ENCODE measurements at places on chromosomes 12 and 14. TPM values are rescaled to one million over a fixed set of nuclear protein-coding genes. Genes with fewer than 3 reads are reported as not detected.

- no peak for DNase-seq
These were observed 341.9 kb downstream of the C12orf75 start for GRCh38 chr12:105672121-105672975.

GRIN2B gene
- not detected for total RNA-seq

SLC25A21 gene
- 2.6 TPM for total RNA-seq

DNA sequence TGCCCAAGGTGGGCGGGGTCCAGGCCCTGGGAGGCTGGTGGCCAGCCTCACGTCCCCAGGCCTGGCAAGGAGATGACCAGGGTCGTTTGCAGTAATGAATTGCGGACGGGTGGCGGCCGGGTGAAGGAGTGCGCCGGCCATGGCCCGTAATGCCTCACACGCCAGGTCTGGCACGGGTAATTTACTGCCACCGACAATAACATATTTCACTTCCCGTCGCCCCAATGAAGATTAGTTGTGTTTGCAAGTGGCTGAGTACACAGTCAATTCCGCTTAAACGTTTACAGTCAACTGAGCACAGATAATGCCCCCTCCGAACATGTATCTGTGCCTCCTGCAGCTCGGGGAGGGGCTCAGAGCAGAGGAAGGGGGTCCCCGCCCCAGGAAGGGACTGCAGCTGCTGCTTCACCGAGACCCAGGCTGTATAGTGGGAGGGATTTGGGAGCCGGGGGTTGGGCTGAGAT lies 48.3 kb downstream of the MVK start:
- DNase-seq = no peak

- DNase-seq = no peak
These were observed 71.1 kb downstream of the B4GALNT3 start for GRCh38 chr12:530821-531220.

DNA sequence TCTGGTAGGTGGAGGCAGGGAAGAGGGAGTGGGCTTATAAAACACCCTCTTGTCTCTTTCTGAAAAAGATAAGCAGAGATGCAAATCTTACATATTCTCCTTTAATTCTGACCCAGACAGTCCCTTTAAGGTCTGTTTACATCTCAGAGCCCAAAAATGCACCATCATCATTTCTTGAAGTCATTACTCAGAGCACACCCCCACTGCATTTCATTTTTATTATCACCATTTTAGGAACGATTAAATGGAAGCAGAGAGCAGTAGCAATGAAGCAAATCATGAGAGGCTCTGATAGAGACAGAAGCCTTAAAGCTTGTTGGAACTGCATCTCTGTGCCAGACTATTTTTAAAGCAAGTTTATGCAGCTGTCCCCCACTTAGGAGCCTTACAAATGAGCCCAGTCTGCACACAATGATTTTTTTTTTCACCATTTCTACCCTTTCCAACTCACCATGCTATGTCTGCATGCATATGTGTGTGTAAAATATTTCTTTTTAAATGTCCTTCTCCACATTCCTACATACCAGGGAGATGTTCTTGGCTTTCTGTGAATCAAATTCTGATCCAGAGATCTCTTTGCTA lies 311.0 kb downstream of the GRIN2B start:
- no peak for DNase-seq

- no peak for DNase-seq
These were observed 40.3 kb upstream of the ANKS1B start for GRCh38 chr12:100024974-100025555.

DNA sequence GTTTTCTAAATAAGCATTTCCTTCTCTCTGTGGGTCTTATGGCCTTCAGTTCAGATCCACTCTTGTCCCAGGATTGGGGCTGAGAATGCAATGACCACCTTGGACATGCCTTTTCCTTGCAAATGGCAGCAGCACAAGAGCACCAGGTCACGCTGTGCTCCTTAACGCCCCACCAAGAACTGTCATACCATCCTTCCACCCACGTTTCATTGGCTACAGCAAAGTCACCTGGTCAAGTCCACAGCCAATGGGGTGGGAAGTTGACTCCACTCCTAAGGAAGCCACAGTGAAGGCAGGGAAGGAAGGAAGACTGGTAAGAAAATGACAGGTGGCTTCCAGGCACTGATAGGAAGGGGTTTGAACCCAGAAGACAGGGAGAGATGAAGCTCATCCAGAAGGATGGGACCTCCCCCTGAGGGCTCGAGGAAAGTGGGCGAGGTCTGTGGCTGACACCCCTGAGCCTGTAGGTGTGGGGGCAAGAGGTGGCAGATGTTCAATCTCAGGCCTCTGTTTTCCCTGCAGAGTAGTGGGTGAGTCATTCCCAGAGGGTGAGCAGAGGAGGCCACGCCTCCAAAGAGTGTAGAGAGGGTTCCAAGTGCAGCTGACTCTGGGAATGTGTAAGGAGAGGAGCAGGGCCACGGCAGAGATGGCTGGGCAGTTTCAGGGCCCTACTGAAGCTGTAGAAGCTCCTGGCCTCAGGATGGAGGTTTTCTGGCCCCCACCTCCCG lies 113.5 kb upstream of the VRK1 start:
- DNase-seq = no peak

DNA sequence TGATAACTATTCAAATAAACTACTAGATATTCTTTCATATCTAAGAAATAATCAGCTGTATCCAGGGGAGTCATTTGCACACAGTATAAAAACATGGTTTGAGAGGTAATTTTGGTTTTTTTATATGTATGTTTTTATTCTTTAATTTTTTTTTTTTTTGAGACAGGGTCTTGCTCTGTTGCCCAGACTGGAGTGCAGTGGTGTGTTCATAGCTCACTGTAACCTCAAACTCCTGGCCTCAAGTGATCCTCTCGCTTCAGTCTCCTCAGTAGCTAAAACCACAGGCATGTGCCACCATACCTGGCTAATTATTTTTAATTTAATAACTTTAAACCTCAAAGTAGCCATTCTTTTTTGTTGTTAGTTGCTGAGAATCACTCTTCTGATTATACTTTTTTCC lies 1.8 kb downstream of the PRORP start:
- no peak for DNase-seq

DNA sequence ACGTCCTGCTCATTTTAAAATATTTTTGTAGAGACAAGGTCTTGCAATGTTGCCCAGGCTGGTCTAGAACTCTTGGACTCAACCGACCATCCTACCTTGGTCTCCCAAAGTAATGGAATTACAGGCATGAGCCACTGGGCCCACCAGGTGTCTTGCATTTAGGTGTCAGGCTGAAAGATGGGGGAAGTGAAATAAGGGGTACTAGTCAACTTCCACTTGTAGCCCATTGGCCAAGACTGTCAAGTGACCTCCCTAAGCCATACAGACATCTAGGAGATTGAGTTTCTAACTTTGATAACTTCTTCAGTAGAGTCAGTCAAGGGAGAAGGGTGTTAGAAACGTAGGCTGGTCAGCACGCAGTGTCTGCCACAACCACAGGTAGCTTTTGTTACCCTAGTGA lies 32.0 kb downstream of the ARF6 start:
- DNase-seq = no peak

- no peak for DNase-seq
These were observed 9.9 kb downstream of the GPHB5 start for GRCh38 chr14:63308723-63309317.

Data from SJSA1 (cell line).